ENCODE measurements at places on chromosomes 7 and 10.

DNA sequence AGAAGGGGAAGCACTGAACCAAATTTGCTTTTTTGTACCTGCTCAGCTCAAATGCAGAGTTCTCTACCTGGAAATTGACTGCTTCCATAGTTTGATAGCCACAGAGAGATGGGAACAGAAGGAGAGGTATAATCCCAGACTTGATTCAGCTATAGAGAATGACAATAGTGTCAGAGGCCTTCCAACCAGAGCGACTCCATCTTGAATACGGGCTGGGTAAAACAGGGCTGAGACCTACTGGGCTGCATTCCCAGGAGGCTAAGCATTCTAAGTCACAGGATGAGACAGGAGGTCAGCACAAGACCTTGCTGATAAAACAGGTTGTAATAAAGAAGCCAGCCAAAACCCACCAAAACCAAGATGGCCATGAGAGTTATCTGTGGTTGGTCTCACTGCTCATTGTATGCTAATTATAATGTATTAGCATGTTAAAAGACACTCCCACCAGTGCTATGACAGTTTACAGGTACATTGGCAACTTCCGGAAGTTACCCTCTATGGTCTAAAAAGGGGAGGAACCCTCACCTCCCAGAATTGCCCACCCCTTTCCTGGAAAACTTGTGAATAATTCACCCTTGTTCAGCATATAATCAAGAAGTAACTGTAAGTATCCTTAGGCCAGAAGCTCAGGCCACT is 42.7 kb upstream of the ATRNL1 start:
- no peak for DNase-seq

DNA sequence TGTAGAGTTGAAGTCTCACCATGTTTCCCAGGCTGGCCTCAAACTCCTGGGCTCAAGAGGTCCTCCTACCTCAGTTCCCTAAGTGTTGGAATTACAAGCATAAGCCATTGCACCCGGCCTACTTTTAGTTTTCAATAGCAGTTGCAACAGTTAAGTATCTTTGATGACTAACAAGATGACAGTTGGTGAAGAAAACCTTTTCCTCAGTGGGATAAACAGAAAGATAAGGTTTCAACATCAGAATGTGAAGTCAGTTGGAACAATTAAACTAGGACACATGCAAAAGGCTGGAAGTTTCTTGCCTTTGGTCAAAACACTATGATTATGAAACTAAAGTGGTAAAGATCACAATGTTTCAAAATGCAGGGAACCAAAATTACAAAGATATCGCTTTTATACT is 169.2 kb downstream of the ZNF438 start:
- no peak for DNase-seq

- DNase-seq: no peak
These were observed 134.0 kb downstream of the CD36 start for GRCh38 chr7:80772347-80772993.

DNA sequence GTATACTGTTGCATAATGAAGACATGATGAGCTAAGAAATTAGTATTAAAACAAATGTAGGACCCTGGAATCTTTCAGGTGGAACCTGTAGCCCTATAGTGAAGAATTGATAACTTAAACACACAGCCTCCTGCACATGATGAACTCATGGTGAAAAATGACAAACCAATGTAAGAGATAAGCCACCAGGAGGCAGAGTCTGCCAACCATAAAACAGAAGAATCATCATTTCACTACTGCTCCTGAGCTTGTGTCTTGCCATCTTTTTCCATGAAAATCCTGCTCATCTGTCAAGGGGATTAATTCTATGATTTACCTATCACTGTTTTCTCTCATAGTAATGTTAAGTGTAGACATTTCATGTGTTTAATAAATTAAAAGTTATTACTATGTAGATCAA is 363.9 kb downstream of the MALRD1 start:
- no peak for DNase-seq

GRCh38 chr7:100492738-100493475 is 9.2 kb downstream of the NYAP1 start:
- no peak for DNase-seq

- DNase-seq: no peak
These were observed 13.8 kb upstream of the ZRANB1 start for GRCh38 chr10:124928087-124928486.

GRCh38 chr7:147089051-147089461 is 972.5 kb downstream of the CNTNAP2 start:
- DNase-seq: no peak

GRCh38 chr10:118028619-118029018 is 18.1 kb downstream of the RAB11FIP2 start:
- DNase-seq: no peak

- DNase-seq: no peak
These were observed 87.1 kb downstream of the HIBADH start for GRCh38 chr7:27575613-27576012.

- DNase-seq: no peak
These were observed 57.0 kb downstream of the SHTN1 start for GRCh38 chr10:116947841-116948529.

DNA sequence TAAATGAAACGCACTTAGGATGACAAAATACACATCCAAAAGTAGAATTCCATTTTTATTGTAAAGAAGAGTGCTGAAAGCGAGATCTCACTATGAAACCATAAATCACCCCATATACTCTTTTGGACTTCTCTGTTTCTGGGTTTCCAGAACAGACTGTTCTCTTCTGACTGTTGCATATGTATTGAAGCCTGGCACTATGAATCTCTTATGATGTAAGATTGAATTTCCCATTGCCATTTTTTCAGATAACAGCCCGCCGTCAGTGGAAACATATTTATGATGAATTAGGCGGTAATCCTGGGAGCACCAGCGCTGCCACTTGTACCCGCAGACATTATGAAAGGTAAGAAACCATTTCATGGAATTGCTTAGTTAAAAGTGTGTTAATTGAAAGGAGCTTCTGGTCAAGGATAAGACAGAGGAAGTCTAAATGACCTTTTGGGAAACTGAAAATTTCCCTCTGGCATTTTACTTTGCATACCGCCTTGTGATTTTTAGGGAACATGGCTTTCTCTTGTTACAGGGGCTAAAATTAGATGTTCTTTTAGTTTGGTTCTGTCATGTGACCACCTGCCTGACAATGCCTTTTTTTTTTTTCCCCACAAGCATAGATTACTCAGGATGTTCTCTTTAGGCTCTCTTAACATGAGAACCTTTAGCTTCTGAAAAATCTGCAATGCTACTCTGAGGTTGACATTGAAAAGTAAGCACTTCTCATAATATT is 168.1 kb downstream of the ARID5B start:
- DNase-seq: no peak

GRCh38 chr10:35336921-35337823 is 863 bp downstream of the CCNY start:
- peak; percentile 26 for DNase-seq

DNA sequence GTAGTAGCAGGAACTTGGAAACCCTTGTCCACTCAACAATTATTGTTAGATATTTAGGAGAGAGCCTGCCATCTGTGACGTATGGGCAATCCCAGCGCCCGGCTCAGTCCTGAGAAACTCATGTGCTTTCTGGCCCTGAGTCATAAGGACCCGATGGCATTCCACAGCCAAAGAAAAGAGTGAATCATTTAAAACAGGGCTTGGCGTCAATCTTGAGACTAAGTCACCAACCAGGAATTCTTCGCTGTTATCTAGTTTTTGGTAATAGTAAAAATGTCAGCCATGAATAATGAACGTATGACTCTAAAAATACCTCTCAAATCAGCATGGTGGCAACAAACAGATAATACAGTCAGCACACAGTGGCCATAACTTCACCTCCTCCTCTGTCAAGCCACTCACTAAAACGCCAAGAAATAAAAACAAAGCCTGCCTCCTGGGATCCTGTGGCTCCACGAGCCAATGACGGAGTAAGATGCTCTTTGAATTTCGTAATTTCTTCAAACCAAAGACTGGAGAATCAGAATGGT is 140.8 kb downstream of the ADAM12 start:
- DNase-seq: no peak

- DNase-seq: no peak
These were observed 94.5 kb upstream of the GSDME start for GRCh38 chr7:24851786-24852185.

- no peak for DNase-seq
These were observed 83.0 kb upstream of the ATP6V0A4 start for GRCh38 chr7:138880881-138881578.

DNA sequence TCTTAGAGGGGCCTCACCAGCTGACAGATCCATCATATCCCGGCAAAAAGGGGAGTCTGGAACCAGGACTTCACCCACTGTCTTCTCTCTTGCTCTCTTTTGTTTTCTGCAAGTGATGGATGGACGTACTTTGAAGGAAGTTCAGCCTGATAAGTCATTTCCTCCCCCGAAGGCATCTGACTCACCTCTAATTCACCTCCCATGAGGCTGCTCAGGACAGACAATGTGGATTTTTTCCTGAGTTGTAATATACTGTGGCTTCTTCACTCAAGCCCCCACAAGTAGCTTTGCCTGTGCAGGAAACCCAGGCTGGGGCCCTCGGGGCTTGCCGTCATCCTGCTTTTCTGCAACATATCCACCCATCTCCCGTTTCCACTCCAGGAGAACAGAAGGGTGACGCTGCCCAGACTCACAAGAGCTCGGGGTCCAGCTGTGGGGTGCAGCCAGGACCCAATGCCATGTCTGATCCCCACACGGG is 70.4 kb downstream of the ASB13 start:
- no peak for DNase-seq

DNA sequence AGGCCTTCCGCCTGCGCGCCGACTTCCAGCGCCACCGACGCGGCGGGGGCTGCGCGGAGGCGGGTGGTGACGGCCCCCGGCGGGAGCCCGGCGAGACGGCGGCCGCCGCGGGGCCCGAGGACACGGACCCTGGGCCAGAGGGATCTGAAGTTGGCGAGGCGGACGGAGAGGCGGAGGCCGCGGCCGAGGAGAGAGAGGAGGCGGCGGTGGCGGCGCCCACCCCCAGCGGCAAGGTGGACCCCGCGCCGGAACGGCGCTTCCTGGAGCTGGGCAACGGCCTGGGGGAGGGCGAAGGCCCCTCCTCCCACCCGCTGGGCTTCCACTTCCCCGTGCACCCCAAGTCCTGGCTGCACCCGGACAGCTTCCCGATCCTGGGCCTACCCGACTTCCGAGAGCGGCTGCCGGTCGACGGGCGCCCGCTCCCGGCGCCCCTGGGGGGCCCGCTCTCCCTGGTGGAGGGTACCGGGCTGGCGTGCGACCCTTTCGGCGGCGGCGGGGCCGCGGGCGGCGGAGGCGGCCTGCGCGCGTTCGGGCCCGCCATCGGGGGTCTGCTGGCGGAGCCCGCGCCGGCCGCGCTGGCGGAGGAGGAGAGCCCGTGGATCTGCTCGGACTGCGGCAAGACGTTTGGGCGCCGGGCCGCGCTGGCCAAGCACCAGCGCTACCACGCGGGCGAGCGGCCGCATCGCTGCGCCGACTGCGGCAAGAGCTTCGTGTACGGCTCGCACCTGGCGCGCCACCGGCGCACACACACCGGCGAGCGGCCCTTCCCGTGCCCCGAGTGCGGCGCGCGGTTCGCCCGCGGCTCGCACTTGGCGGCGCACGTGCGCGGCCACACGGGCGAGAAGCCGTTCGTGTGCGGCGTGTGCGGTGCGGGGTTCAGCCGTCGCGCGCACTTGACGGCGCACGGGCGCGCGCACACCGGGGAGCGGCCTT is 16.2 kb downstream of the ZNF316 start:
- DNase-seq: no peak

- no peak for DNase-seq
These were observed 84.3 kb downstream of the CD36 start for GRCh38 chr7:80722616-80723195.

- DNase-seq: no peak
These were observed 26.6 kb downstream of the REEP3 start for GRCh38 chr10:63547628-63548360.

GRCh38 chr7:104643587-104644217 is 315.3 kb downstream of the LHFPL3 start:
- no peak for DNase-seq

DNA sequence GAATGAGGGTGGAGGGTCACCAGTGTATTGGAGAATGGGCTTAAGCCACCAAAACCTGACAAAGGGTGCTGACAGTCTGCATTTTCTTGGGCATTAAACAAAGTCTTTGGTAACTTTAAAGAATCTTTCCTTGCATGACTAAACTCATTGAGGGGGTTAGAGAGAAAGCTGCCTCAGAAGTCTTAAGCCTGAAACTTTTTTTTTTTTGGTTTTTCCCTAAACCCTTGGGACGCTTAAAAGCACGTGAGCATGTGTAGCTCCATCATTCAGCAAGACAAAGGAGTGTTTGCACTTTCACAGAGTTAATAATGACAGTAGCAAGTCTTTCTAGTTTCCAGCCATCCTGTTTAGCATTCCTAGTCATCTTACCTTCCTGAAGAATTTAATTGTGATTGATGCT is 110.7 kb downstream of the LRMDA start:
- DNase-seq: no peak

DNA sequence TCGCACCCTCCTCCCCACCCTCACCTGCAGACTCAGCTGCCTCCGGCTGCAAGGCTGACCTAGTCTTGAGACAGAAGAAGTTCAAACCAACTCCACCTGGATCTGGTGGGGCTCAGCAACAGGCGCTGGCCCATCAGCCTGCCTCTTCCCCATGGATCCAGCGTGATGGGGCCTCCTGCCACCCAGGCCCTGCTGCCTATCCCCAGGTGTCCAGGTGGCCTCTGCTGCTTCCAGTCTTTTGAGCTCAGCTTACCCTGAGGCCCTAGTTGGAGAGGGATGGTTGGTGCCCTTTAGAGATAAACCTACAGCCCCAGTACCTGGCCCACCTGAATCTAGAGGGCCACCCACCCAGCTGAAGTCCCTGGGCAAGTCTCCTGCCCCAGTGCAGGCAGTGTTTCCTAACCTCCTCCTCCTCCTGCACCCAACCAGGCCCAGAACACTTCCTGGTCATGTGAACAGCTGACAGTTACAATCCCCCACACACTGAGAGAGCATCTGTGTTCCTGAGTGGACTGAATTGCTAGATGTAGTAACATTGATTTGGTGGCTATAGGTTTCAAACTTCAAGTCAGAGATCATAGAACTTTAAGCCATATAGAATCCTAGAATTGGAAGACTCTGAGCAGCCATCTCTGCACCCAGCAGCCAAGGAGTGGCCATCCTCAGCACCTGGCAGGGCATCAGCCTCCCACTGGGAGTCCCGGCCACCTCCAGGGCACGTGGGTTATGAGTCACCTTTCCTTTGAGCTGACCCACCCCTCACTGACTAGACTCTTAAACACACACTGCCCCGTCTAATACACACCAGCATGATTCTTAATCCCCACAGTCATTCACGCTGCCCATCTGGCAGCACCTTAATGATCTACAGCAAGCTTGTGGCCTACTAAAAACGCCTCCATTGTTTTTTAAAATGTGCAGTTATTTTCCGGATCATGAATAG is 51.9 kb downstream of the ALOX5 start:
- no peak for DNase-seq
